ENCODE measurements at places on chromosomes 12 and 14.

GRCh38 chr14:68695856-68696255, 97.0 kb downstream of the ZFP36L1 start:
- H3K27ac ChIP-seq: no peak overlapping the region
- no peak for DNase-seq
- no peaks in the 10 kb centered on the region for H3K4me1 ChIP-seq
- H3K36me3 ChIP-seq: no peaks in the 10 kb centered on the region
- H3K27me3 ChIP-seq: no peaks in the 10 kb centered on the region

DNA sequence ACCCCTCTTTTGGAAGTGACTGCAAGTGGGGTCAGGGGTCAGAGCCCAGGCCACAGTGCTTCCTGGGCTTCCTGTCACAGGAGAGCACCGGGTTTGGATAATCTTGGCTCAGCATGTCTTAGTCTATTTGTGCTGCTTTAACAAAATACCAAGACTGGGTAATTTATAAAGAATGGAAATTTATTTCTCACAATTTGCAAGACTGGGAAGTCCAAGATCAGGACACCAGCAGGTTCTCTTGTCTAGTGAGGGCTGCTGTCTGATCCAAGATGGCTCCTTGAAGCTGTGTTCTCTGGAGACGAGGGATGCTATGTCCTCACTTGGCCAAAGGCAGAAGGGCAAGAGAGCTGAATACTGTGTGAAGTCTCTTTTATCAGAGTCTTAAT, 74.1 kb downstream of the RIN3 start:
- H3K4me1 ChIP-seq: no peaks in the 10 kb centered on the region
- H3K27ac ChIP-seq: no peak overlapping the region
- DNase-seq: no peak
- H3K4me3 ChIP-seq: no peak overlapping the region
- H3K36me3 ChIP-seq: peaks cover 5% of the 10 kb centered on the region
- no peaks in the 10 kb centered on the region for H3K27me3 ChIP-seq

GRCh38 chr12:64835901-64836300, 11.5 kb downstream of the TBC1D30 start:
- DNase-seq: no peak
- no peaks in the 10 kb centered on the region for H3K27me3 ChIP-seq
- H3K36me3 ChIP-seq: no peaks in the 10 kb centered on the region
- no peak overlapping the region for H3K4me3 ChIP-seq

DNA sequence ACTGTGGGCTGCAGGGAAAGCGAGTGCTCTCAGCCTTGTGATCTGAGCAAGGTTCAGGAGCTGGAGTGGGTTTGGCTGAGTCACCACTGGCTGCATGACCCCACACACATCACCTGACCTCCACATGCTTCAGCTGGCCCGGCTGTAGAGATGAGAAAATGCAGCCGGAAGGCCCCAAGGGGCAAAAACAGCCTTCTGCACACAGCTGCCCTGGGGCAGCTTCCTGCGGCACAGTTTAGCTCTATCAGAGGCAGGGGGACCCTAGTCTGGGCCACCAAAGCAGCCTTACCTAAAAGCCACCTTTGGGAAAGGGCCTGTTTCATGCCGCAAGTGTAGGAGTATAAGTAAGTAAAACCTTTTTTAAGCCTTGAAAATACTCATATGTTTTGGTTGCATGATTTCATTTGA, 123.3 kb downstream of the SSPN start:
- no peaks in the 10 kb centered on the region for H3K36me3 ChIP-seq
- DNase-seq: no peak
- no peaks in the 10 kb centered on the region for H3K27me3 ChIP-seq
- H3K4me1 ChIP-seq: no peaks in the 10 kb centered on the region
- no peak overlapping the region for H3K4me3 ChIP-seq

DNA sequence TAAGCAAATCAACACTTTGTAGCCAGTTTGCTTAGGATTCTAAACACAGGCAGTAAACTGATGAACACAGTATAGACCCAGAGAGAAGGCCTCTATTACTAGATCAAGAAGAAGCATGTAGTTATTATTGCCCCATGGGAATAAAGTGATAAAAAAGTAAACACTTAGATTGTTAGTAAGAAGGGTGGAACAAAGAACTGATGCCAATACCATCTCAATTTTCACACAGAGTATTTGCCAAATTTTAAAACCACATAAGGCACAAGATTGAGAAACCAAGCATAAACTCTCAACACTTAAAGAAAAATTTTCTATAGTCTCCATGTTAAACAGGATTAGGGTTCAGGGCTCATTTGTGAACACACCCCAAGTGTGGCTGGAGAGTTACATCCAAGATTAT, 77.0 kb upstream of the SYT1 start:
- H3K36me3 ChIP-seq: no peaks in the 10 kb centered on the region
- no peak overlapping the region for H3K4me3 ChIP-seq
- H3K27ac ChIP-seq: no peak overlapping the region

DNA sequence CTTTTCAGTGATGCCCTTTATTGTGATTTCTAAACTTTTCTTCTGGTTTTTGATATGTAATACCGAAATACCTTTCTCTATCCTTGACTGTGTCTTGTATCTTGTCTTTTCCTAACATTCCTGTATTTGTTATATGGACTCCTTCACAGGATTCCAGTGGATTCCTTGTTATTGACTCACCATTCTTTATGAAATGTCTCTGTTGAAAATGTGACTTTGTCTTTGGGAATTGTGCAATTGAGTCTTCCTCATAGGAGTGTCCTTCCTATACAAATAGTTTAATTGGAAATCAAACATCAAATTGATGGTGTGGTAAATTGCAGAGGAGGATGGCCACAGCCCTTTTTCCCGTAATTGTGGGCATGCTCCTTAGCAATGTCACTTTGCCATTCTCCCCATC, 296.6 kb upstream of the KITLG start:
- H3K4me3 ChIP-seq: no peak overlapping the region
- DNase-seq: no peak
- no peaks in the 10 kb centered on the region for H3K36me3 ChIP-seq

DNA sequence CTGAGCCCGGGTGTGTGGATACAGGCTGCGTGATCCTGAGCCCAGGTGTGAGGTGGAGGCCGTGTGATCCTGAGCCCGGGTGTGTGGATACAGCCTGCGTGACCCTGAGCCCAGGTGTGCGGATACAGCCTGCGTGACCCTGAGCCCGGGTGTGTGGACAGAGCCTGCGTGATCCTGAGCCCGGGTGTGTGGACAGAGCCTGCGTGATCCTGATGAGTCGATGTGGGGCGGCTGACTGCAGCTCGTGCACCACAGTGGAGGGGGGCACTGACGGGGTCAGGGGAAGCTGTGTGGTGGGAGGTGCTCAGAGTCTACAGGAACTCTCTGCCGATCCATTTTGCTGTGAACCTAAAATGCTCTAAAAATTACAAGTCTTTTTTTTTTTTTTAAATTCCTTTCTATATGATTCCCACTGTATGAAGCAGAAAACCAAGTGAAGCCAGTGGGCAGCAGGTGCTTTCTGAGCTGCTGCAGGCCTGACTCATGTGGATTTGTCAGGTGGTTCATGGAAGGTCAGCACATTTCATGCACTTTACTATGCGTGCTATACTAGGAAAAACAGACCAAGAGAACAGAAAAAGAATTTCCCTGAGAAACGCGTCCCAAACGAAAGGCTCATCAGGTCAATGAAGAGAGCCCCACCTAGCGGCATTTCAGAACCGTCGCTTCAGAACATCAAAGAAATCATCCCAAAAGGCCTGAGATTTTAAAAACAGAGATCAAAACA, 19.3 kb downstream of the BRF1 start:
- DNase-seq: no peak
- H3K27ac ChIP-seq: no peak overlapping the region
- H3K36me3 ChIP-seq: no peaks in the 10 kb centered on the region
- no peak overlapping the region for H3K4me3 ChIP-seq
- H3K4me1 ChIP-seq: peaks cover 17% of the 10 kb centered on the region

- no peak for DNase-seq
- no peaks in the 10 kb centered on the region for H3K4me1 ChIP-seq
- no peaks in the 10 kb centered on the region for H3K36me3 ChIP-seq
- H3K27me3 ChIP-seq: no peaks in the 10 kb centered on the region
- H3K4me3 ChIP-seq: no peak overlapping the region
Measured at GRCh38 chr12:13223941-13224340, 27.4 kb downstream of the EMP1 start.

DNA sequence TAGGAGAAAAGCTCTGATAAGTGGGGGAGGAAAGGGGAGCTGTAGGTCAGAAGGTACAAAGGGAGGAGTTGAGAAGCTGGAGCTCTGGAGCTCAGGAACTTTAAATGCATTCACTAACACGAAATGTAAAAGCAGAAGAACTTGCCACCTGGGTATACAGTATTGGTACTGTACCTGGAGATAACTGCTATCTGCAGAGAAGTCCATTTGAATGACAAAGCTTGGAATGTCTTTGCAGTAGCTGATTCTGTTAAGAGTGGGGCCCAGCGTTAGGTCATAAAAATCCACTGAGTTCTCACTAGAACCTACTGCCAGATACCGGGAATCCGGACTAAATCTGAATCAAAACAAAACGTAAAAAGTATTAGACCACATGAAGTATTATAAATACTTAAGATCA, 55.6 kb downstream of the ZC3H14 start:
- no peak overlapping the region for H3K4me3 ChIP-seq
- H3K36me3 ChIP-seq: no peaks in the 10 kb centered on the region
- no peaks in the 10 kb centered on the region for H3K27me3 ChIP-seq
- no peak for DNase-seq
- H3K27ac ChIP-seq: no peak overlapping the region

- H3K27ac ChIP-seq: no peak overlapping the region
- H3K4me1 ChIP-seq: no peaks in the 10 kb centered on the region
- no peak overlapping the region for H3K4me3 ChIP-seq
- peaks cover 52% of the 10 kb centered on the region for H3K36me3 ChIP-seq
Measured at GRCh38 chr12:64469455-64470142, 17.7 kb downstream of the TBK1 start.

GRCh38 chr12:15854916-15855315, 27.3 kb upstream of the STRAP start:
- no peak overlapping the region for H3K4me3 ChIP-seq
- H3K36me3 ChIP-seq: no peaks in the 10 kb centered on the region
- DNase-seq: no peak
- no peak overlapping the region for H3K27ac ChIP-seq
- no peaks in the 10 kb centered on the region for H3K27me3 ChIP-seq

- H3K27me3 ChIP-seq: peaks cover 3% of the 10 kb centered on the region
- no peak overlapping the region for H3K27ac ChIP-seq
- no peak for DNase-seq
- no peak overlapping the region for H3K4me3 ChIP-seq
- H3K36me3 ChIP-seq: no peaks in the 10 kb centered on the region
Measured at GRCh38 chr12:22287776-22288621, 46.5 kb downstream of the ST8SIA1 start.

DNA sequence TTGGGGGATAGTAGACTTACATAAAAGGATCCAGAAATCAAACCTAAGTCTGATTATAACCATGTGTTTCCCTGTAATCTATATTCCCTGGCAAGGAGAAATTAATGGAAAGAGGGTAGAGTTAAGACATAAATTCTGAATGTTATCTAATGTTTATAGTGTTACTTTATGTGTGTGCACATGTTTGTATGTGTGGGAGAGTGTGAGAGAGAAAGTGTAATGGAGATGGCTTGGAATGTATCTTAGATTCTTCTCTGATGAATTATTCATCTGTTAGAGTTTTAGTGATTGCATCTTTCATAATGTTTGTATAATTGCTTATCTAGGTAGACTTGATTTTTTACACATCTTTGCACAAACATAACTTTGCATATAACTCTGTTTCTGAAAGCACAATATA, 490.9 kb downstream of the FLRT2 start:
- H3K27me3 ChIP-seq: no peaks in the 10 kb centered on the region
- no peaks in the 10 kb centered on the region for H3K4me1 ChIP-seq
- H3K4me3 ChIP-seq: no peak overlapping the region
- no peak overlapping the region for H3K27ac ChIP-seq
- no peaks in the 10 kb centered on the region for H3K36me3 ChIP-seq
- DNase-seq: no peak

DNA sequence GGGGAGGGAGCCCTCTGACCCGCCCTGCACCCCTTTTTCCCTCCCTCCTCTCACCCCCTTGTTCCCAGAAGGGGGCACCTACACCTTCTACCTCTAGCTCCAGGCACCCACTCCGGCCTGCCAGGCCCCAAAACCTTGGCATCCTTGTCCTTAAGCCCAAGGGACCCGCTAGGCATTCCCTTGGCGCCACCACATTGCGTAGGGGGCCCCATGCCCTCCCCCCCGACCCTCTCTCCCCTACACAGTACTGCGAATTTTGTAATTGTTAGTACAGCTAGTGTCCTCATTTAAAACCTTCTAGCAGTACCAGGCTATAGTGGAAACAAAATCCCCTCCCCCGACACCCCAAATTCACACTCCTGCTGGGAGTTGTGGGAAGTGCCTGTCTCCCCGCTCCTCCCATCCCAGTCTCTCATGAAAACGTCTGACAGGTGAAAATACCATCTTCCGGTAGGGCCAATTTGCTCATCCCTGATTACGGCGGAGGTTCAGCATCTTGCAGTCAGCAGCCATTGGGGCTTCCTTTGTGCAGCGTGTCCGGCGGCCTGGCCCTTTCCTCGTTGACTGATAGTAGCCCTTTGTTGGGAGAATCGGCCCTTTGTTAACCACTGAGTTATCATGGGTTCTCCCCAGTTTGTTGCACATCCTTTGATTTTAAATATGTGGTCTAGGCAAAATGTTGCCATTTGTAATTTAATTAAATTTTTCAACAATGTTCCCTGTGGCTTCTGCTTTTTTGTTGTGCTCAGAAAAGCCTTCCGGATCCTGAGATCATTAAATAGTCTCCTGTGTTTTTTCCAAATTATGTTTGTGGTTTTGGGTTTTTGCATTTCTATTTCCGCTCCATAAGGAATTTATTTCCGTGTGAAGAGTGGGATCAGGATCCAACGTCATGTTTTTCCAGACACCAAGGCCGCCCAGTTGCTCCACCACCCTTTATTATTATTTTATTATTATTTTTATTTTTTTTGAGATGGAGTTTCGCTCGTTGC, 7.9 kb upstream of the CEP170B start:
- no peaks in the 10 kb centered on the region for H3K4me1 ChIP-seq
- no peaks in the 10 kb centered on the region for H3K27me3 ChIP-seq
- no peaks in the 10 kb centered on the region for H3K36me3 ChIP-seq

All from liver (tissue), 10 donors.